NCI-H187 treated with DMSO at 0.1 percent for 48 hours (cell line): ENCODE measurements at places on chromosomes 12 and 14.

GRCh38 chr12:69052613-69053408 lies 119.8 kb upstream of the CPM start:
- DNase-seq: no peak

DNA sequence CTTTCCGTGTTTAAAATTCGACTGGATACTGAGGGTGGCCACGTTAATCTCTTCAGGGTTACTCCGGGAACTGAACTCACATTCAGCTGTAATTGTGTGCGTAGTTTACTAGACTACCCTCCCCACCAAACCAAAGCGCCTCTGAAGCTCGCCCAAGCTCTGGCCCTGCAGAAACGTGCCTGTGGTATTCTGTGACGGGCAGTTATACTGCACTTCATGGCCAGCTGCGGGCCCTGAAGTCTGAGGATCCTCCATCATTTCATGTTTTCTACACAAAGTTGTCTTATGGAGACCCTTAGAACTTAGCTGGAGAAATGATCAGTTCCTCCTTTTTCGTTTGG lies 688 bp downstream of the ZNF26 start:
- DNase-seq: no peak

DNA sequence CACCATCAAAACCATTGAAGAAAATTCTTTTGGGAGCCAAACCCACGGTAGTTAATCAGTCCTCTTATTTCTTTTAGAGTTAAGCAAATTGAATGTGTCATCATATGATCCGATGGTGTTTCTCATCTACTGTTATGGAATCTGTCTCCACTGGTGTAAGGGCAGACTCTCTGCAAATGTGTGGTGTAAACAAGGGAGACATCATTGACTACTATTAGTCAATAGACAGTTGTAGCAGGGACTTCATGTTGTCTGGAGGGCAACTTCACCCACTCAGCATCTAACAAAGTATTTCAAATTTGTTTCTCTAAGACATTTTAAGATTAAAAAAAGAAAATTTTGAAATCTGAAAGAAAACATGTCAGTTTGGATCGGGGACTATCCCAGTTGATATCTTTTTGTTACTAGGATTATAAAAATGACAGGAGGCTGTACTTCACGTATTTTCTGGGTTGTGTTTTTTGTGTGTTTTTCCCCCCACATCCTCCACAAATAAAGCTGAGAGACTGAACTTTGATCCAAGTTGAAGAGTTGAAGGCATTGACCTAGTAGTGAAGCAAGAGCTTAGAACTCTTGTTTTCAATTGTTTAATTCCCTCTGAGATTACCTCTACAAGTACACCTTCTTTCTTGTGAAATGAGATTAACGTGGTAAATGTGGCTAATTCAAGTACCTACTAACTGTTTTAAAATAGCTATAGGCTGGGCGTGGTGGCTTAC lies 4.0 kb downstream of the GOLGA5 start:
- DNase-seq: no peak

- DNase-seq: no peak
Observed at GRCh38 chr12:112734859-112735695, 56.5 kb upstream of the RPH3A start.

DNA sequence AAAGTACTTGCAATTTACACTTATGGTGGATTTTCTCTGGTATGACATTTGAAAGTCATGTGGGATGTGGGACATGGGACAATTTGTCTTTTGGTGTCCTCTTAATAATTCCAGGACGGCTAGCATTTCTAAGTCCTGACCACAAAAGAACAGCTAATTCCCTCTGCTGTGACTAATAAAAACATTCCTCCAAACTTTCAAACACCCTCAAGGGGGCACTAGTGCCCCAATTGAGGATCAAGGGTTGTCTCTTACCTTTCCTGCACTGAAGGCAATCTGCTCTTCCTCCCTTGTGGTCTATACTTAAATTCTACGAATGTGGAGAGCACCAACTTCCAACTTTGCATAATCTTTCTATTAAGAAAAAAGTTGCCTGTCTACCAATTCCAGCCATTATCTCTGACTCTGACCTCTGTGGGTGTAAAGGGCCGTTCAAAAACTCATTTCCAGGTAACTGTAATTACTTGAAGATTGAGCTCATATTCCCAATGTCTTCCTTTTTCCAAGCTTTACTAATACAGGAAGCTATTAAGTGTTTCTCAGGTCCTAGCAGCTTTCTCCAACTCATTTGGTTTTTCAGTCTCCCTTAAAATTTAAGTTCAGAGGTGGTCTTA lies 210.2 kb downstream of the PTPRO start:
- DNase-seq: no peak

DNA sequence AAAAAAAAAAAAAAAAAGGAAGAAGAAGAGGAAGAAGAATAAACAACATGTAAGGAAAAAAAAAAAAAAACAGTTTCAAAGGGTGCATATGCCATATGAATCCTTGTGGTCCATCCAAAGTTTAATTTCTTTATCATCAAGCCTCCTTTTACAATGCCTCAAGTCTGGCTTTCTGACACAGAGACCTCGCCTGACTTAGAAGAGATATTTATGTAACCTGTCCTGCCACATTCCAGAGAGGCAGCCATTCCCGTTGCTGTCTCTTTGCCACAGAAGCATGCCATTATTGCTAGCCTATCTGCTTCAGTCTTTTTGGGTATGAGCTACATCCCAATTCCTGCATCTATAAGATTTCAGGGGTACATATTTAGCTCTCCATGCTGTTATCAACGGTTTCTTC lies 596.7 kb upstream of the ATP2B1 start:
- no peak for DNase-seq
